ENCODE measurements at places on chromosomes 4 and X.

DNA sequence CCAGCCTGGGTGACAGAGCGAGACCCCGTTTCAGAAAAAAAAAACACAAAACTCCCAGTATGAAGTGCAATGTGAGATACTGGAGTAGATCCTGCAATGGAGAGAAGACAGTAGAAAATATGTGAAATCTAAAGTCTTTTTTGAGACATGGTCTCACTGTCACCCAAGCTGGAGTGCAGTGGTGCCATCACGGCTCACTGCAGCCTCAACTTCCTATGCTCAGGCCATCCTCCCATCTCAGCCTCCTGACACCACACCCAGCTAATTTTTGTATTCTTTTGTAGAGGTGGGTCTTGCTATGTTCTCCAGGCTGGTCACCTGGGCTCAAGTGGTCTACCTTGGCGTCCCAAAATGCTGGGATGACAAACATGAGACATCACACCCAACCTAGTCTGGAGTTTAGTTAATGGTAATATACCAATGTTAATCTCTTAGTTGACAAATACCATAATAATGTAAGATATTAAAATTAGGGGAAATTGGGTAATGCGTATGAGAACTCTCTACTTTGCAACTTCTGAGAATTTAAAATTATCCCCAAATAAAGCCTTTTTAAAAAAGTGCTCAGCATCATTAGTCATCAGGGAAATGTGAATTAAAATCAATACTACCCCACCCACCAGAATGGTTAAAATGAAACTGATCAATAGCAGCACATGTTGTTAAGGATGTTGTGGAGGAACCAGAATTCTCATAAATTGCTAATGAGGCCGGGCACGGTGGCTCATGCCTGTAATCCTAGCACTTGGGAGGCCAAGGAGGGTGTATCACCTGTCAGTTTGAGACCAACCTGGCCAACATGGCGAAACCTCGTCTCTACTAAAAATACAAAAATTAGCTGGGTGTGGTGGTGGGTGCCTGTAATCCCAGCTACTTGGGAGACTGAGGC is 15.0 kb downstream of the RBMX start:
- no peak for DNase-seq

DNA sequence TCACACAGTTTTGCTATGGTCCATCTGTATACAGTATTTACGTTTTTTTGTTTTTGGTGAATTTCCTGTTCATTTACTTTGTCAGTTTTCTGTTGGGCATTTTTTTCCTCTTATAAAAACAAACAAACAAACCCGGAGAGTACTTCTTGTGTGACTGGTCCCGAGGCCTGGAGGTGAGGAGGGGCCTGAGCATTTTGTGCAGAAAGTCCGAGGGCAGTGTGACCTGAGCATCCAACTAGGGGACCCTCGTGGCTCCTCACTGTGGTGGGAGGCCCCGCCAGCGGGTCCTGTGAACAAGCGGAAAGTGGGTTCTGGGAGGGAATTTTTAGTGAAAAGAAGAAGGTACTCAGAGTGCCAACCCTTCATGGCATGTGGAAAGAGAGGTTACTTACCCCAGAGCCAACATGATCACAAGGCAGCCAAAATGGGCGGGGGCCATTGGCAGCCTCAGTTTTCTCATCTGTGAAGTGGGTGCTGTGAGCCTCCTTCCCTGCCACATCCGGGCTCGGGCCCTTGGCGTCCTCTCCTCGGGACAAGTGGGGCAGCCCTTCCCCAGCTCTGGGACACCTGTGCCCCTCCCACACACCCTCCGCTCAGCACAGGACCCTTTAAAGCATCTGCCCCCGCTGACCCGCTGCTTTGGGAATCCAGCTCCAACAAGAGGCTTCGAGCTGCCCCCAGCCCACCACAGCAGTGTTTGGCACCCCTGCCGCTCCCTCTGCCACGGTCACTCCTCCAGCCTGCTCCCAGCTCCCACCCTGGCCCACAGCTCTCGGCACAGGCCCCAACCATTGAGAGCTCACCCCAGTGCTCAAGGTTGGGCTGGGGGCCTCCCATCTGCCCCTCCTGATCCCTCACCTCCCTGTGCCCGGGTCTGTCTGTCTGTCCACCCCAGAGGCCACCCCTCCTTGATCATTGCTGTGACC is 22.8 kb upstream of the GPR78 start:
- no peak for DNase-seq

DNA sequence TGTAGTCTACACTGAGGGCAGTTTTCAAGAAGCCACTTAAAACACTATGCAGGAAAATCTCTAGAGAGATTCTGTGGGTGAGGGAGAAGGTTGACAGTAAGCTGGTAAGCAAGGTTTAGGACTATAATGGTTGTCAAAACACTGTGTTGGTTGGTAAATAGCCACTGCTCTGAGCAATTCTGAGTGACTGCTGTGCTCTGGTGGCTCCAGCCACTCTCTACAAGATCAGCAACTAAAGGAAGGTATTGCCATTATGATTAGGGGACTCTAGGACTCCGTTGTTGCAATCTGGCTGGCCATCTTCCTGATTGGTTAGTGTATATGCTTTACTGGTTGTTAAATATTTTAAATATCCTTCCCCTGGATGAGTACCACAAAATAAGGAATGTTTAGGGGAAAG is 5.5 kb upstream of the FAM47E start:
- no peak for DNase-seq

GRCh38 chr4:184473499-184474262 is 669 bp downstream of the IRF2 start:
- DNase-seq: no peak

GRCh38 chrX:39883666-39884065 is 214.1 kb downstream of the BCOR start:
- DNase-seq: no peak

DNA sequence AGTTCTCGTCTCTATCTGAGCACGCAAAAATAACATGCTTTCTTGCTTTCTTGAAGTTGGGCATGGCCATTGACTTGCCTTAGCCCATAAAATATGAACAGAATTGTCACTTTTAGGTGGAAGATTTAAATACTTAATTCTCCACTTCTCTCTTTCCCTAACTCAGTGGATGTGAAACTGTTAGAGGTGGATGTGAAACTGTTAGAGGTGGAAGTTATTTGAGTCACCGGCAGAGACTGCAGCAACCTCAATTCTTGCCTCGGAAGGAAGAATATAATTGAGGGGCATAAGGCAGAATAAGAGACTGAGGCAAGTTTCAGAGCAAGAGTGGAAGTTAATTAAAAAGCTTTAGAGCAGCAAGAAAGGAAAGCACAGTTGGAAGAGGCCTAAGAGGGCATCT is 2.8 kb upstream of the PARM1 start:
- DNase-seq: no peak

GRCh38 chr4:1646690-1647089 is 37.4 kb downstream of the FAM53A start:
- no peak for DNase-seq

GRCh38 chr4:26859762-26860156 is 882 bp upstream of the STIM2 start:
- DNase-seq: no peak

DNA sequence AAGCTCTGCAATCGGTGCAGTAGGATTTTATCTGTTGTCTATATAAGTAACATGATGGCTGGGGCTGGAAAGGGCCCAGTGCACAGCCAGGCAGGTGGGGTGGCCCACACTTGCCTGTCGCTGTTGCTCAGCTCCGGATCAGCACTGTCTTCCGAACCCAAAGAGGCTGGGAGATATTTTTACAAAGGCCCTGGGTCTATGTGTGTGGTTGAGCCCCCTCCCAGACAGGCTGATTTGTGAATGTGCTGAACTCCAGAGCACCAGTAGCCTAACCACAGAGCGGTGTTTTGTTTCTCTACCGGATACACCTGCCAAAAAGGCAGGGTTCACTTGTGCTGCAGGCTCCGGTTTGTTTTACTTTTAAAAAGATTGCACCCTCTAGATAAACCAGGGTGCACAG is 33.5 kb upstream of the CHRNA9 start:
- DNase-seq: no peak

DNA sequence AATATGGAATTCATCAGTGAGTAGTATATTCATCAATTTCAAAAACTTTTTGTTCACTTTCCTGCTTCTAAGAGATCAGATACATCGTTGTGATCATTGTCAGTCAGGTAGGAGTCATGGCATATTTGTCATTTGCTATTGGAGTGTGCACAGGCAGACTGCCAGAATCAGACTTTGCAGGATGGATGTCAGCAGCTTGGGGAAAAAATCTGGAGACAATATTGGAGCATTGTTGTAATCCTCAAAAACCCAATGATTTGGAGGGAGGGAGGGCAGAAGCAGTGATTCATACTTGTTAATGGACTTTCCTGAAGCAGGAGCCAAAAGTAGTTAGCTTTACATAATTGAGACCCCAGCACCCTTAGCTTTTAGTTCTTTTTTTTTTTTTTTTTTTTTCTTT is 59.6 kb upstream of the DRP2 start:
- no peak for DNase-seq

GRCh38 chr4:158906073-158906472 is 137.2 kb downstream of the FNIP2 start:
- DNase-seq: no peak

DNA sequence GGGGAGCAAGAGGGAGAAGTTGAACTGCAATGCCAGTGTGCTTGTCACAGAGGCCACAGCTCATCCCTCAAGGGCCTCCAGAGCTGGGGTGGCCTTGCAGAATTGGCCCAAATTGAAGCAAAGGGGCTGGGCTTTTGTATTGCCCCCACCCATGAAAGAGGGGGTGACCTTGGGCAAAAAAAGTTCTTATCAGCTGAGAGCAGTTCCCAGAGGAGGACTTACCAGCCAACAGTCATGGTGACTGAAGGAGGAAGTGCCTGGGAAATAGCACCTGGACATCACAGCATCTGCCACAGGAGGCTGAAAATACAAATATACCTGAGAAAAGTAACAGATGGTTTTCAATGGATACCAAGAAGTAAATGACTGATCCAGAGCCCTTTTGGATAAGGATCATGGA is 262.4 kb downstream of the MID1IP1 start:
- DNase-seq: no peak

GRCh38 chr4:7183780-7184460 is 8.4 kb upstream of the SORCS2 start:
- no peak for DNase-seq

DNA sequence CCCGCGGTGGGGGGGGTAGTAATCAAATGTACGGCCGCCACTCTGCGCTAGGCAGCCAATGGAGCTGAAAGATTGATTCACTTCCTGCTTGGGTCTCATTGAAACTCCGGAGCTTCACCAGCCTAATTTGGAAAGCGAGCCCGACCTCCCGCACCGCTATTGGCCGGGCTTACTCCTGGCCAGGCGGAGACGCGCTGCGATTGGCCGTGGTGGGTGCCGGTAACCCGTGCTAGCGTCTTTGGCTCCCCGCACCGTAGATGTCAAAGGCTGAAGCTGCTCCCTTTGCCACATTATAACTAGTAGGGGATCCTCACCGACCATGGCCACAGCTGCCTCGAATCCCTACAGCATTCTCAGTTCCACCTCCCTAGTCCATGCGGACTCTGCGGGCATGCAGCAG is at the start of gene POU3F4:
POU3F4 (plus strand) TSS at position 285 of the 400 bp plus-strand sequence; CDS start at position 320, 35 bp downstream.
- no peak for DNase-seq

GRCh38 chr4:150950657-150951288 is 64.3 kb downstream of the LRBA start:
- no peak for DNase-seq

GRCh38 chr4:48195374-48195773 is 61.3 kb upstream of the TXK start:
- DNase-seq: peak; percentile 85

DNA sequence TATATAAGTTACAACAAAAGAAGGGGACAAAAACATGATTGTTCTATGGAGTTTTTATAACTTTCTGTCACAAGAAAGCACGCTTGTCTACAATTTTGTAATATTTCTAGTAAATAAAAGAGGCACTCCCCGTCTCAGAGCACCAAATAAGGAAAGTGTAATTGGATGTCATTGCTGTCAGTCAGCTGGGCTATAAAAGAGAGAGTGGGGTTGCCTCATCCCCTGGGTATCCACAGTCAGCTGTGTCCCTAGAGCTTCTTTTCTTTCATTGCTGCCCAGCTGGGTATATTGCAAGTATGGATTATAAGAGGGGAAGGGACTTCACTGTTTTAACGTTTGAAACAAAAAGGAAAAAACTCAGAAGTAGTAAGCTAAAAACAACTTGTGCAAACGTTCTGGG is 61.3 kb downstream of the NPNT start:
- DNase-seq: peak; percentile 21

DNA sequence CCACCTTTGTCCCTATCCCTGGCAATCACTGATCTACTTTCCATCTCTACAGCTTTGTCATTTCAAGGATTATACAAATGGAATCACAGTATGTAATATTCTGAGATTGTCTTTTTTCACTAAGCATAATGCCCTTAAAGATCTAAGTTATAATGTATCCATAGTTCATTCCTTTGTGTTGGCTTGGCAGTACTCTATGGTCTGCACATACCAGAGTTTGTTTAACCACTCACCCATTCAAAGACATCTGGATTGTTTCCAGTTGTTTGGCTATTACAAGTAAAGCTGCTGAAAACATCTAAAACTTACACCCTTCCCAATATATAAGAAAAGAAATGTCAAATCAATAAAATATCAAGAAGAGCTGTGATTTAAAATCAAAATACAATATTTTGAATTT is 26.0 kb upstream of the AWAT1 start:
- no peak for DNase-seq

GRCh38 chrX:26783512-26784225 is 567.7 kb downstream of the MAGEB5 start:
- no peak for DNase-seq

DNA sequence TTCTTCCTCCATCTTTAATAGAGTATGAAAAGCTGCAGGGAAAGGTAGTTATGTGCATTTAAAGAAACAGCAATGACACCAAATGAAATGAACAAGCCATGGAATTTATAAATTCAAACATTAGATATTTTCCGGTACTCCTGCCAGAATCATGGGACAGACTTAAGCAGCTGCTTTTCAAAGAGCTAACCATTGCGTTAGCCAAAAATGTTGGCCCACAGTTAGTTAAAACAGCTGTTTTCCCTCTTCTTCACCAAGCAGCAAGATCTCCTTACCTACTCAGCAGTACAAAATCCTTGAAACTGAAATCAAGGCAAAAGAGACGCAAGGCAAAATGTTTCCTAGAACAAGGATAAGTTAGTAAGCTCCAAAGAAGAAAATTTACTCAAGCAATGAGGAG is 64.0 kb downstream of the MANBA start:
- no peak for DNase-seq

DNA sequence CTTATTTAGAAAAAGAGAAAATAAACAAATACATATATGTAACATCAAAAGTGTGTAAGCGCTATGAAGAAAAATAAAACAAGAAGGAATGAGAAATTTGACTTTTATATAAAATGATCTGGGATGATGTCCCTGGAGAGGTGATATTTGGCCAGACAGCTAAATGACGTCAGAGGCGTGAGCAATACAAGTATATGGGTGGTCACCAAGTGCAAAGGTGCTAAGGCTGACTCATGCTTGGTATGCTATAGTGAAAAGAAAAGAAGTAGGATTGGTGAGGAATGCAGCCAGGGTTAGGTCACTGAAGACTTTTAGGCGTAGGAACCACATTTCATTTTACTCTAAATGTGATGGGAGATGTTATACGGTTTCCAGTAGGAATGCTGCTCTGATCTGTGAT is 1049.1 kb upstream of the TENM3 start:
- no peak for DNase-seq

- DNase-seq: no peak
These were observed 104.1 kb upstream of the DDIT4L start for GRCh38 chr4:100294356-100294755.
